HS-27A (cell line): ENCODE measurements at places on chromosomes 2 and 18.

DNA sequence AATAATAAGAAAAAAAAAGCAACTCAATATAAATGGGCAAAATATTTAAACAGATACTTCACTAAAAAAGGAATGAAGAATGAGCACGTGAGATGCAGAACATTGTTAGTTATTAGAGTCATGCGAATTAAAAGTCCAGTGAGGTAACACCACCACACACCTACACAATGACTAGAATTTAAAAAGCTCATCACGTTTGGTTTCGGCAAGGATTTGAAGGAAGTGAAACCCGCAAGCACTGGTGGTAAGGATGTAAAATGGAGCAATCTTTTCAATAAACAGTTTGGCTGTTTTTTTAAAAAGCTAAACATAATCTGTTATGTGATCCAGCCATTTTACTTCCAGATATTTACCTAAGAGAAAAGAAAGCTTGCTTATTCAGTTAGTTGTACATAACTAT lies 1181.6 kb upstream of the CELF4 start:
- no peak for DNase-seq

DNA sequence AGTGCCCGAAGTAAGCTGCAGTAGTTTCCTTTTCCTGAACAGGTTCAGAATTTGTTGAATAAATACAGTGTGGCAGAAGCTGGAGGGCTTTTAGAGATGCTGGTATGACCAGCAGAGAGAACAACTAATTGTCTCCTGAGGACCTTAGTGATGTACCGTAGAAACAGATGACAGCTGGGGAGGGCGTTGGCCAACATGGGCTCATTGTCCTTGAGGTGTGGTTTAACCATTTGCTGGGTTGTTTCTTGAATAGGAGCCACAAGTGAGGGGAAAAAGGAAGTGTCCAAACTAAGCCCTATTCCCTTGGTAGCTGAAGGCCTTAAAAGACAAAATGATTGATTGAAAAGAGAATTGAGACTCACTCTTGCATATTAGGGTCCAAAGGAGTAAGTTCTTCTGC lies 11.7 kb upstream of the FAM228A start:
- DNase-seq = no peak

- DNase-seq = no peak
Measured at GRCh38 chr2:188395903-188396689, 104.4 kb downstream of the GULP1 start.

DNA sequence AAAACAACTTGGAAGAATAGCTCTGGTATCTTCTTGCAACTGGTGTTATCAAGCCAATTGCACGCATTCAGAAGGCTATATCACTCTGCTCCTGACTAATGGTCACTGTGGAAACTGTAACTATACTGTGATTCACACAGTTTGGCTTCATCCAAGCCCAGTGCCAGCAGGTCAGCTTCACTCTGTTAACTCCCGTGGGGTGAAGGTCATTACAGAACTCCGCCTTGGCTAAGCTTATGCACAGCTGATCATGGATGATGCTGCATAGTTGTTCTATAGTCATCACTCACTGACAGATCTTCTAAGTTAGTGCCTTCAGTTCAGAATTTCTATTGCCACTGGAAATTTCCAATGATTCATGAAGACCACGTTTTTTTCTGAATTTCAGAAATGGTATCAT lies 497.2 kb upstream of the NETO1 start:
- DNase-seq = no peak

DNA sequence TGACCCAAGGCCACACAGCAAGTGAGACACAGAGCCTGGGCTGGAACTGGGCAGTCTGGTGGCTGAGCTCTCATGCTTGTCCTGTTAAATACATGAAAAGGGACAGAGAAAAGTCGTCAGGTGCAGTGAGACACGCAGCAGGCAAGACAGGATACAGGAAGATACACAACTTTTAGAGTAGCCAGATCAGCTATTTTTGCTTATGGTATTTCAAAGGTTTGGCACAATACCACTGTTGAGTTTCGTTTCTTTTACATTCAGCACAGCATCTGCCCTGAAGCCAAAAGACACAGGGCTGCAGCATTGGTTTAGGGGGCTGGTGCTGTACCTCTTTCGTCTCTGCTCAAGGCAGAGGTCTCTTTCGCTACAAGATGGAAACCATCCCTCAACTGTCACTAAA lies 14.0 kb downstream of the FHL2 start:
- no peak for DNase-seq

GRCh38 chr18:6509417-6509816 lies 94.7 kb upstream of the L3MBTL4 start:
- DNase-seq = no peak

DNA sequence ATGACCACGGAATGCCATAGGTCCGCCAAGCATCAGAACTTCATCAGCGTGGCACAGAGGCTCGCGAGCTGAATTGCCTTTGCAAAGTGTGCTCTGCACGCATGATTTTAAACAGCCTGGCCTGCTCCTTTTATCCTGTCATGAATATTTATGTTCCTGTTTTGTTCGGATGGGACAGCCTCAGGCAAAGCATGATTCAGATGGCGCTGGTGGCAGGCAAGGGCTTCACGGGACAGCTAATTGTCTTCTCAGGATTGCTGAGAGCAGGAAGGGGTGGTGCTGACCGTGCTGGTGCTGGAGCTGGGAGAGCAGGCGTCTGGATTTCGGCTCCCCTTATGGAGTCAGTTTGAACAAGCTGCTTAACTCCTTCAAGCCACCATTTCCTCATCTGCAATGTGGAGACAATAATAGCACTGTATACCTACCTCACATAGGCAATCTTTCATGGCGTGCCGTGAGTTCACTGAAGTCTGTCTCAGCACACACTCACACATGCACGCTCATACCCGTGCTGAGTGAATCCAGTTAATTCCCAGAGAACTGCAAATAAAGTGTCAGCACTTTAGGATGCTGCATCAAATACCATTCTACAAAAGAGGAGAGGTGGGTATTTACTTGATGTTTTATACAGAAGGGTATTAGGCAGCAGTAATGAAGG lies 79.7 kb upstream of the APCDD1 start:
- no peak for DNase-seq

DNA sequence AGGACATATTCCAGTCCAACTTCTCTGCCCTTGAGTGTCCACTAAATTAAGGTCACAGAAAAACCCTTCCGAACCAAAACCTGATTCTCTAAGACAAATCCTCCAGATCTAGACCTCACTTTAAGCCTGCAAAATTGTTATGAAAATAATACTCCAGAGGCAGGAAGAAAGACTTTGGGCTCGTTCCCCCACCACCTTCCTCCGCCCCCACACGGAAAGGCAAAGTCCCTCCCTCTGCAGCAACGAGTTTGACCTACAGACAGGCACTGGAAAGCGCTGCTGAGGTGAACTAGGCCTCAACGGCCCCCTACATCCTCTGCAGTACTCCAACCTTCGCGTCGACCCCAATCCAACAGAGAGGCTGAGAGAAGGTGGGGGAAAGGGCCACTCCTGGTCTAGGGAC lies 808 bp downstream of the ATP5MC3 start:
- no peak for DNase-seq

- no peak for DNase-seq
Measured at GRCh38 chr2:96955762-96956161, 30.6 kb downstream of the FAM178B start.

GRCh38 chr2:43484323-43484930 lies 111.4 kb downstream of the THADA start:
- peak; percentile 62 for DNase-seq

DNA sequence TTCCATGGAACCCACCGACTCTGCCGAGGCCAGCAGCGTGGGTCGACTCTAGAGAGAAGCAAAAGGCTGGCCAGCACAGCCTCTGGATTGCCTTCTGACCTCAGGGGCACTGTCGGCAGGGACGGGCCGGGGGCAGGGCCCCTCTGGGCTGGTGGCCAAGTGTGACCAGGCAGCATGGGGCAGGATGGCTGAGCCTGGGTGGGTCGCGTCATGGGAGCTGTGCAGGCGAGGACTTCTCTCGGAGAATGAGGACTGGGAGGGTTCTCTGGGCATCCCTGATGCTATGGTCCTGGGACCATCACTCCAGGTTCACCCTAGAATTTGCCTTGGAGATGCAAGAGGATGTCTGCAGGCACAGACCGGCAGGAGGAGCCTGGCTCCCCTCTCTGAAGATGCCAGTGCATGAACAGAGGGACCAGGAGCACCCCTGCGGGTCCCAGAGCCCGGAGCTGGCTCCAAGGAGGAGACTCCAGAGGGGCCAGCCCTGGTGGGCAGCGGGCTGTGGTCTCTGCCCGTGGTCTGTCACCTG lies 289.2 kb downstream of the NDUFA10 start:
- DNase-seq = no peak

DNA sequence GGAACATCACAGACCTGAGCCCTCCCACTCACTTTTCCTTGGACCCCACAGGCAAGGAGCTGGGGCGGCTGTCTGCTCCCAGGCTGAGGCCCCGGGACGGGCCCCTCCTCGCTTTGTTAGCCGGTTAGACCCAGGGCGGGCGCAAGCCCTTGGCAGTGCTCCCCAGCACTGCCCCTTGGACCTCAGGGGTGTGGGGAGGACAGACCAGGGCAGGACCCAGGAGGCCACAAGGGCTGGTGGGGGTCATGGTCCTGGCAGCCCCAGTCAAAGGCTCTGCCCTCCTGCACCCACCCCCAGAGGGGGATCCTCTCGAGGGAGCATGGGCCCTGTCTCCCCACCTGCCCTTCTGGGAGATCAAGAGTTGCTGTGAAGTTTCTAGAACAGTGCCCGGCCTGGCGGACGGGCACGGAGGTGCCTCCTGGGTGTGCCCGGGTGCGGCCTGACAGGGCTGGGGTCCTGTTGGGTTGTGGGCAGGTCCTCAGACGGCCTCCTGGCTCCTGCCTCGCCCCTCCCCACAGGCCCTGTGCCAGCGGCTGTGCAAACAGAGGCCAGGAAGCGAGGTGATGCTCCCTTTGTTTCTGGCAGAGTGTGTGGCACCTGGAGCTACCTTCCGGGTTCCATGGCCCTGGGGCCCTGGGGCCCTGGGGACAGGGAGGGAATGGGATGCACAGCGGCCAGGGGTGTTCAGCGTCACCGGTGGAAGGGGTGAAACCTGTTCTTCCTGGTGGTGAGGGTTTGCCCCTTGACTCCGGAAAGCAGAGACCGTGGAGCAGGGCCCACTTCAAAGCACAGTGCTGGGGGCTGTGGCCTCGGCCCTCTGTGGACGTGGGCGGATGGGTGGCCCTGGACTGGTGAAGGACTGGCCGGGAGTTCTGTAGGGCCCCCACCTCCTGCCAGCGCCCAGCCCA lies 2.9 kb upstream of the GAL3ST2 start:
- no peak for DNase-seq

- DNase-seq = no peak
Measured at GRCh38 chr18:4593459-4593858, 138.4 kb upstream of the DLGAP1 start.

GRCh38 chr18:49730951-49731391 lies 82.4 kb downstream of the ACAA2 start:
- DNase-seq = no peak

DNA sequence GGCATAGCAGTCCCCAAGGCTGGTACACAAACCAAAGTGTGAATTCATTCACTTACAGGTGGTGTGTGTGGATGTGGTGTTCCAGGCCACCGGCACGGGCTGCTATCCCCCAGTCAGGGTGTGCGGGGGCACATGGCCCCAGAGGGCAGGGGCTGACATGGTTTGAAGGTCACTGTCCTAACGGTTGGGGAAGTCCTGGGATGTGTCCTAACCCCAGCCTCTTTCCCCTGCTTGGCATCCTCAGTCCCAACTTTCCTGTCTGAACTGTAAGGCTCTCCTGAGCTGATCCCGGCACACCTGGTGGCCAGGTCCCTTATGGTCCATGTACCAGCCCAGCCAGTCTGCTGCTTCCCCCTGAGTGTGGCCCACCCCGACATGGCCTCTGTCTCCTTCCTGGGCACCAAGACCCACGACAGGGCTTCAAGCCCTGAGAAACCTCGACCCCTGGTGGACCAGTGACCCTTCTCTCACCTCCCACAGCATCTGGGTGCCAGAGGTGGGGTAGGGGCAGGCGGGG lies 2.4 kb upstream of the TMEM185B start:
- no peak for DNase-seq

DNA sequence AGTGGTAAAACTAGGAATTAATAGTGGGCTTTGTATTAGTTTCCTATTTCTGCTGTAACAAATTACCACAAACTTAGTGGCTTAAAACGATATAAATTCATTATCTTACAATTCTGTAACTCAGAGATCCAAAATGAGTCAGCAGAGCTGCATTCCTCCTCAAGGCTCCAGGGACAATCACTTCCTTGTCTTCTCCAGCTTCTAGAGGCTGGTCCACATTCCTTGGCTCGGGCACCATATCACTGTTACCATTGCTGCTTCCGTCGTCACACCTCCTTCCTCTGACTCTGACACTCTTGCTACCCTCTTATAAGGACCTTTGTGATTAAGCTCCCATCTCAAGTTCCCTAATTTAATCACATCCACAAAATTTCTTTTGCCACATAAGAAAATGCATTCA lies 567.8 kb upstream of the KLHL29 start:
- DNase-seq = no peak

- DNase-seq = no peak
Measured at GRCh38 chr2:239303711-239304532, 96.9 kb downstream of the HDAC4 start.

GRCh38 chr2:123916051-123916450 lies 109.0 kb upstream of the CNTNAP5 start:
- DNase-seq = no peak

DNA sequence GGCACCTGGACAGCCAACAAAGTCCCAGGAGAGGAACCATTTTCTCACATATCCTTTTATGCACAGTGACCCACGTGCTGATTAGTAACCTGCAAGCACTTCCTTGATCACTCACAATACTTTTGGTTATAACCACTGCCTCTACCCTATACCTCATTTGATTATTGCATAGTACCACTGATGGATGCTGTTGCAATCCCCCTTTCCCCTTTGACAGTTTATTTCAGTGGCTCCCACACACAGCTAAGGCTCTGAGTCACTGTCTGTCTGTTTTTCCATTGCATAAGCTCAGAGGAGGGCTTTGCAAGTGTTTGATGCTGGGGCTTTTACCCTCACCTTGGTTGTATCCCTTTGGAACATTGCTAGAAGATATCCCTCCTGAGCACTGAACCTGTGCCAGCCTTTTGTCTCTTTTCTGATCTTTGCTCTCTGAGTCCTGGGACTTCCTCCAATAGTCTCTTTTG lies 101.7 kb upstream of the RBBP8 start:
- DNase-seq = no peak

- no peak for DNase-seq
Measured at GRCh38 chr2:120253021-120253882, 600 bp downstream of the RALB start.

- no peak for DNase-seq
Measured at GRCh38 chr2:62423883-62424458, 82.0 kb downstream of the TMEM17 start.

DNA sequence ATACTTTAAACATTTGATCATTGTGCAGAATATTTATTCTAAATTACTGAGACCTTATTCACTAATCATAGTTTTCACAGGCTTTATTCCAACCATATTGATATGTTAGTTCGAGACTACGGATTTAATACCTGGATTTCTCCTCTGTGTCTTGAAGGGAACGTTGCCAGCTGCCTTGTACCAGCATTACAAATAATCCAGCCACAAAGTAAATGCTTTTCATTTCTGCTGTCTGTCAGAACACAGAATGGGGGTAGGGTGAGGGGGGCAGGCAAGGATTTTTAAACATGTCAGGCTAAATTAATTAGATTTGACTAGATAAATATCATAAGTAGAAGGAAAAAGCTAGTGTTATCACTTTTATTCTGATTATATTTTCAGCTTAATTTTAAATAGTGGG lies 3.1 kb downstream of the GCG start:
- DNase-seq = no peak

GRCh38 chr2:175309799-175310198 lies 128.3 kb upstream of the ATP5MC3 start:
- no peak for DNase-seq
